LNCaP clone FGC (cell line): ENCODE measurements at places on chromosomes 11 and 22.

DNA sequence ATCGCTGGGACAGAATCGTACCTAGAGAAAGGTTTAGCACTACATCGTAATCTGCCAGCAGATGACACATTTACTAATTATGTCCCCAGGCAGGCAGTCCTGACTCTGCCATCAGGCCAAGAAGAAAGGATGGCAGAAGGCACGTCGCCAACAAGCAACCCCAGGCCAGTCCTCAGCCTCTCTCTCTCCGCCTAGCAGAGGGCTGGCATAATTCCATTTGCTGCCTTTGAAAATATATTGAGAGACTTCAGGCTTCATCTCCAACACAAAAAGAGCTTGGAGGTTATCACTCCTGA lies 1517.0 kb downstream of the TBC1D22A start:
- DNase-seq: no peak

DNA sequence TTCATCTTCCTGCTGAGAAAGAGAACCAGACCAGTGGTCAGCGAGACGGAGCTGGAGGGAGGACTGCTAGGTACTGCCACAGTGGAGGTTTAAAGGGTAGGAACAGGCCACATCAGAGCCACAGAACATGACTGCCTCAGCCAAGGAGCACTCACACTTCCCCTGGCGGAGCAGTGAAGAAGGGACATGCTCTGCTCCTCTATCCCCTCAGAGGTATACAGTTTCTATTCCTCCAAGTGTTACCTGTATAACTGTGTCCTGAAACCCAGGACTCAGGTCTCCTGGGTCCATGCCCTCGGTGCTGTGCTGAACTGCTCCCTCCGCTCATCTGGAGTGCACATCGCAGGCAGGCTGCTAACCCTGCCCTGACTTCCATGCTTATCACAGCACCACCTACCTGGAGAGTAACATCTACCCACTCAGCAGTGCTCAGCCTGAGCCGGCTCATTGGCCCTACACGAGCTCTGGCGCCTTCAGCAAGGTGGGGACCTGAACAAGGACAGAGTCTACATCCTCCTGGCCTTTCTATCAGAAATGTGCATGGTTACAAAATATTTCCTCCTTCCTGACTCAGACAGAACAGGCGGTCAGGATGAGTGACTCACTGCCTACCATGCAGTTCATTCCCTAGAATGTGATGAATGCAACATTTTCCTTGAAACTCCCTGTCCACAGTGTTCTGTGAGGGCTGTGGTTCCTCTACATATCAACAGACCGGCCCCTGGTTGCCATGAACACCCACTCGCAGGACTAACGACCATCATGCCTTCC lies 52.9 kb downstream of the C11orf58 start:
- DNase-seq: no peak

- no peak for DNase-seq
These were observed 313.9 kb downstream of the TMEM135 start for GRCh38 chr11:87351676-87352075.

DNA sequence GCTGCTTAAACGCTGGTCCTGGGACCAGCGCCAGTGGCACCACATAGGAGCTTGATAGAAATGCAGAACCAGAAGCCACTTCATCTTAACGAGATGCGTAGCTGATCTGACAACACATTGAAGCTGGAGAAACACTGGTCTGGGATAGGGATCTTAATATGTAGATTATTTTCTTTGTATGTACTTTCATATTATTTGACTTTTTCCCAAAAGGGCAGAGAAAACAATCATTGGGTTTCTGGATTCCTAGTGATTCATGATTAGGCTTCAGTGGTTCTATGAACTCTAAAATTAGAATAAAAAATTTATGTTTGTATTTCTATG lies 12.3 kb downstream of the MPEG1 start:
- no peak for DNase-seq

GRCh38 chr11:65810046-65810868 lies 23.4 kb downstream of the OVOL1 start:
- DNase-seq: no peak

- no peak for DNase-seq
These were observed 29.7 kb downstream of the PPIL2 start for GRCh38 chr22:21695430-21696085.
